ENCODE measurements at places on chromosomes 11 and 22. TPM values are rescaled to one million over a fixed set of nuclear protein-coding genes. Genes with fewer than 3 reads are reported as not detected.

CCDC73 gene
- total RNA-seq = not detected

SLC17A6 gene
- not detected for total RNA-seq

HOATZ gene
- total RNA-seq = not detected

MMP1 gene
- total RNA-seq = not detected

TMEM191B gene
- 4.9 TPM for total RNA-seq

TRPT1 gene
- total RNA-seq = 66.6 TPM

KCNE3 gene
- 1.9 TPM for total RNA-seq

SLC16A8 gene
- total RNA-seq = 0.46 TPM

GAS2L1 gene
- total RNA-seq = 68.7 TPM

GP1BB gene
- 65.1 TPM for total RNA-seq

RAPSN gene
- total RNA-seq = not detected

APOL5 gene
- total RNA-seq = not detected

TRIM29 gene
- total RNA-seq = 1,092 TPM

KRTAP5-1 gene
- not detected for total RNA-seq

IGLL1 gene
- total RNA-seq = not detected

C11orf97 gene
- total RNA-seq = not detected

DRD4 gene
- total RNA-seq = 0.23 TPM

TRIM48 gene
- total RNA-seq = not detected

KDM4E gene
- total RNA-seq = not detected

RIMBP3C gene
- not detected for total RNA-seq

PHLDA2 gene
- total RNA-seq = 6.7 TPM

PRR33 gene
- total RNA-seq = not detected

NAALAD2 gene
- 0.11 TPM for total RNA-seq

NRXN2 gene
- 1.1 TPM for total RNA-seq

SAA2 gene
- total RNA-seq = 4.9 TPM

FIBIN gene
- total RNA-seq = 45.4 TPM

All from lower leg skin (tissue), 4 donors.